ENCODE measurements at places on chromosomes 3 and 15. TPM values are rescaled to one million over a fixed set of nuclear protein-coding genes. Genes with fewer than 3 reads are reported as not detected.

GRCh38 chr3:40079203-40079846 lies 230.2 kb upstream of the EIF1B start:
- no peak overlapping the region for H3K27ac ChIP-seq
- no peak overlapping the region for H3K4me3 ChIP-seq
- H3K27me3 ChIP-seq, result peaks cover 5% of the 10 kb centered on the region
- no peaks in the 10 kb centered on the region for H3K36me3 ChIP-seq
- H3K4me1 ChIP-seq, result no peaks in the 10 kb centered on the region

DNA sequence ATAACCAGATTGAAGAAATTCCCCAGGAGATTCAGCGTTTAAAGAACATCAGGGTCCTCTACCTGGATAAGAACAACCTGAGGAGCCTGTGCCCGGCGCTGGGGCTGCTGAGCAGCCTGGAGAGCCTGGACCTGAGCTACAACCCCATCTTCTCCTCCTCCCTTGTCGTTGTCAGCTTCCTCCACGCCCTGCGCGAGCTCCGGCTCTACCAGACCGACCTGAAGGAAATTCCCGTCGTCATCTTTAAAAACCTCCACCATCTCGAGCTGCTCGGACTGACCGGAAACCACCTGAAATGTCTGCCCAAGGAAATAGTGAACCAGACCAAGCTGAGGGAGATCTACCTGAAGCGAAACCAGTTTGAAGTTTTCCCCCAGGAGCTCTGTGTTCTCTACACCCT lies 9.4 kb upstream of the LRRC34 start:
- no peaks in the 10 kb centered on the region for H3K27me3 ChIP-seq
- peaks cover 14% of the 10 kb centered on the region for H3K4me1 ChIP-seq
- DNase-seq, result no peak
- H3K36me3 ChIP-seq, result no peaks in the 10 kb centered on the region
- H3K4me3 ChIP-seq, result no peak overlapping the region

- H3K36me3 ChIP-seq, result peaks cover 13% of the 10 kb centered on the region
- H3K4me3 ChIP-seq, result peak overlapping the region; percentile 99
- peaks cover 29% of the 10 kb centered on the region for H3K4me1 ChIP-seq
- DNase-seq, result no peak
- no peaks in the 10 kb centered on the region for H3K27me3 ChIP-seq
- peak overlapping the region; percentile 98 for H3K27ac ChIP-seq
Observed at GRCh38 chr15:58748040-58748851, 1.3 kb downstream of the ADAM10 start.

- no peaks in the 10 kb centered on the region for H3K4me1 ChIP-seq
- DNase-seq, result no peak
- H3K27ac ChIP-seq, result no peak overlapping the region
- no peak overlapping the region for H3K4me3 ChIP-seq
- H3K27me3 ChIP-seq, result peaks cover 3% of the 10 kb centered on the region
Observed at GRCh38 chr3:158958873-158959272, 157.0 kb downstream of the MFSD1 start.

DNA sequence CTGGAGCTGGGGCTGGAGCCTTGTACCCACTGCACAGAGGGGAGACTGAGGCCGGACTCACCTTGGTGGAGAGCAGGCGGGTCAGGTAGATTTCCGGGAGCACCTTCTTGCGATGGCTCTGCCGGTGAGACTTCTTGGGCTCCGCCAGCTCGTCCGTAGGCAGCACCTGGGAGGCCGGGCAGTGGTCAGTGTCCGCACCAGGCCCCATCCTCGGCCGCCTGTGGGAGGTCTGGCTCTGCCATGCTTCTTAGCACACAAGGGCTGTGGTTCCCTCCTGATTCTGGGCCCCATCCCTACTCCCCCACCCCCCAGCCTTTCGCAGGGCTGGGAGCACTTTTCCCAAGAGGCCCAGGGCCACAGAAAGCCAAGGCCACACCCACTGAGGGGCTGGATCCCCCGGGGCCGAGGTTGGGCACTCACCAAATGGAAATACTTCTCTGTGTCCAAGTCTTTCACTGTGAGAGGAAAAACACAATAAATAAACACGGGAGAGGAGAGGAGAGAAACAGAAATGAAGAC lies 17.4 kb downstream of the H1-8 start:
- peaks cover 24% of the 10 kb centered on the region for H3K4me1 ChIP-seq
- peaks cover 5% of the 10 kb centered on the region for H3K36me3 ChIP-seq
- peak overlapping the region; percentile 7 for H3K4me3 ChIP-seq
- no peak for DNase-seq
- H3K27me3 ChIP-seq, result no peaks in the 10 kb centered on the region
- peak overlapping the region; percentile 37 for H3K27ac ChIP-seq

GRCh38 chr15:61169904-61170695 lies 59.0 kb downstream of the RORA start:
- H3K27me3 ChIP-seq, result no peaks in the 10 kb centered on the region
- H3K27ac ChIP-seq, result no peak overlapping the region
- peaks cover 4% of the 10 kb centered on the region for H3K36me3 ChIP-seq
- H3K4me3 ChIP-seq, result no peak overlapping the region
- peaks cover 11% of the 10 kb centered on the region for H3K4me1 ChIP-seq

DNA sequence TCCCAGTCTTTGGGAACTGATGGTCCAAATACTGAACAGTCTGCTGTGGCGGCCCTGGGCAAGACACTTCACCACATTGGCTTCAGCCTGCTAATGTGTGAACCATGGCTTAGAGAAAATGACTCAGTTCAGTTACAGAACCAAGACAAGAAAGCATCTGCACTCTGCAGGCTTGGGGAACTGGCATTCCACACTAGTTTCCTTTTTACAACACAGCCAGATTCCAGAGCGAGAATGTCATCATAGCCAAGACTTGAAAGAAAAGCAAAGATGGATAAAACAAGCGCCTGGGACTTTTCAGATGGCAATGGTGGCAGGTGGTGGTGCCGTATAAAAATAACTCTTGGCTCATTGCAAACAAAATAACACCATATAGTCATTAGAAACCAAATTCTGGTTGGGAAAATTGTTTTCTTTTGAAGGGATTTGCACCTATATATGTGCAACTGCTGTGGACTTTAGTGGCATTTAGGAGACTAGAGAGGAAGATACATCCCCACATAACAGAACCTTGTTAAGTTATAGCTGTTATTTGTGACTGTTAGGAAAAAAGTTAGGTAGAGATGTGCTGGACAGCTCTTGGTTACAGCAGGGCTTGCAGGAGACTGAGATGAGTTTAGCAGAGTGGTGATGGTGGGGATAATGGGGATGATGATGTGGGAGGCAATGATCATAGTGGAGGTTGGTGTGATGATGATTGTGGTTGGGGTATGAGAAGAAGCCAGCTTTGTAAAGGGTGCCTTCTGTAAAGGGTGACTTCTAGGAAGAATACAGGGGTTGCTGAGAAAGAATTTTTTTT lies 273.6 kb downstream of the THRB start:
- H3K4me1 ChIP-seq, result peaks cover 35% of the 10 kb centered on the region
- peaks cover 4% of the 10 kb centered on the region for H3K36me3 ChIP-seq
- H3K27ac ChIP-seq, result peak overlapping the region; percentile 24
- no peak for DNase-seq
- peaks cover 3% of the 10 kb centered on the region for H3K27me3 ChIP-seq
- H3K4me3 ChIP-seq, result no peak overlapping the region

DNA sequence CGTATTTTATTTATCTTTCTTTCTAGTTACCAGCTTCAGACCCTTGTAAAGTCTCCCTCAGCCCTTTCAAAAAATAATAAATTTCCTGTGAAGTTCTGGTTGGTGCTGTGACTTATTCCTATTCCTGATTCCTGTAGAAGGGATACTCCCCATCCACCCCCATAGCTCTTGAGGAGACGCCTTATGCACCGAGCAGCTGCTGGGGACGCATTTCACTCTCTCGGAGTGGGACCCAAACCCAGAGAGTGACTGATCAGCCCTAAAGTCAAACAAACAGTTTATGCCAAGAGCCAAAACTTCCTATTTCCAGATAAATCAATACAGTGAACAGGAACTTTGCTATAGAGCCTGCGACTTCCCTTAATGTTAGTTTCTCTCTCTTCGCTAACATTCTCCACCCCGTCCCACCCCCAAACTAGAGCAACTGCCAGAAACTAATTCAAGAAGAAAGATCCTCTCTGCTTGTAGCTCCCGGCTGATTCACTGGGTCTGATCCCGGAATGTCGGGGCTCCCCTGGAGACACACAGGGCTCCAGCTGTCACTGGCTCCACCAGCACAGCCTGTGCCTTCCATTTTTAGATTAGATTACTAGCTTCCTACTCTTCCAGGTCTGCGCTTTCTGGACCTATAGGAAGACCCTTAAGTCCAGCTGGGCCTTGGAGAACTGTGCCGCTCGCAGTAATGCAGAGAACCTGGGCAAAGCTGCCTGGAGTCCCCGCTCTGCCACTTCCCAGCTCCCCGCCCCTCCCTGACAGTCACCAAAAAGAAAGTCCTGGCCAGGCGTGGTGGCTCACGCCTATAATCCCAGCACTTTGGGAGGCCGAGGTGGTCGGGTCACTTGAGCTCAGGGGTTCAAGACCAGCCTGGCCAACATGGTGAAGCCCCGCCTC lies 45.2 kb downstream of the KLHL25 start:
- no peaks in the 10 kb centered on the region for H3K27me3 ChIP-seq
- peaks cover 7% of the 10 kb centered on the region for H3K4me1 ChIP-seq
- peak; percentile 58 for DNase-seq
- H3K36me3 ChIP-seq, result peaks cover 14% of the 10 kb centered on the region
- no peak overlapping the region for H3K4me3 ChIP-seq

GRCh38 chr3:191382661-191383060 lies 52.3 kb upstream of the UTS2B start:
- no peaks in the 10 kb centered on the region for H3K27me3 ChIP-seq
- peaks cover 36% of the 10 kb centered on the region for H3K36me3 ChIP-seq
- H3K4me1 ChIP-seq, result no peaks in the 10 kb centered on the region
- DNase-seq, result no peak
- H3K27ac ChIP-seq, result no peak overlapping the region

GRCh38 chr3:87324609-87325008 lies 48.2 kb upstream of the POU1F1 start:
- DNase-seq, result no peak
- no peak overlapping the region for H3K4me3 ChIP-seq
- no peaks in the 10 kb centered on the region for H3K36me3 ChIP-seq
- H3K27ac ChIP-seq, result no peak overlapping the region
- H3K27me3 ChIP-seq, result no peaks in the 10 kb centered on the region
- peaks cover 2% of the 10 kb centered on the region for H3K4me1 ChIP-seq

- H3K4me1 ChIP-seq, result peaks cover 13% of the 10 kb centered on the region
- peaks cover 6% of the 10 kb centered on the region for H3K27me3 ChIP-seq
- no peak overlapping the region for H3K27ac ChIP-seq
- no peaks in the 10 kb centered on the region for H3K36me3 ChIP-seq
- DNase-seq, result no peak
Observed at GRCh38 chr15:68363353-68363752, 68.6 kb downstream of the ITGA11 start.

- peak overlapping the region; percentile 92 for H3K27ac ChIP-seq
- H3K27me3 ChIP-seq, result no peaks in the 10 kb centered on the region
- H3K4me1 ChIP-seq, result peaks cover 19% of the 10 kb centered on the region
- H3K4me3 ChIP-seq, result peak overlapping the region; percentile 98
- no peaks in the 10 kb centered on the region for H3K36me3 ChIP-seq
Observed at GRCh38 chr15:52567871-52568600, 794 bp downstream of the ARPP19 start.

GRCh38 chr3:149999421-149999820 lies 28.7 kb upstream of the PFN2 start:
- H3K27ac ChIP-seq, result no peak overlapping the region
- no peak overlapping the region for H3K4me3 ChIP-seq
- DNase-seq, result no peak

CILP gene
- 0.07 TPM for total RNA-seq

IL17RE gene
- total RNA-seq, result 13.6 TPM

DGKG gene
- total RNA-seq, result 11.6 TPM

FBXW12 gene
- not detected for total RNA-seq

STAC gene
- 4.9 TPM for total RNA-seq

CASR gene
- 4.4 TPM for total RNA-seq

RETNLB gene
- total RNA-seq, result 1.1 TPM

USP19 gene
- total RNA-seq, result 86.4 TPM

All from type B pancreatic cell (in vitro differentiated cells).